ENCODE measurements at places on chromosomes 16 and 17.

DNA sequence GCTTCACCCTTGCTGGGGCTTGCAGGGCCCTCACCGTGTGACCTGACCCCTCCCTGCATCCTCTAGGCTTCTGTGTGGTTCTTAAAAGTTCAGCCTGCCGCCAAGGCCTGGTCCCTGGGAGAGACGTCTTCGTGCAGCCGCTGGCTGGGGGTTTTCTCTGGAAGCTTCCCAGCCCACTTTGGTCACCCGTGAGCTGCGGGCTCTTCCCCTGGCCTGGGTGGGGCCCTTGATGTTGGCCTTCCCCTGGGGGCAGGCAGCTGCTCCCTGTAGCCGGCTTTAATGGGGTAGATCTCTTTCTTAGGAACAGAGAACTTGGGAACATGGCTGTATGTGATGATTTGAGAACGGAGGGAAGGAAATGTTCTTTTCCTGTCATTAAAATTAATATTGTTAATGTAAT lies 32.7 kb downstream of the ZNF750 start:
- DNase-seq, result no peak

GRCh38 chr17:14297161-14297851 lies 3.6 kb upstream of the HS3ST3B1 start:
- DNase-seq, result peak; percentile 8

- no peak for DNase-seq
Measured at GRCh38 chr17:14760212-14760611, 459.3 kb downstream of the HS3ST3B1 start.

DNA sequence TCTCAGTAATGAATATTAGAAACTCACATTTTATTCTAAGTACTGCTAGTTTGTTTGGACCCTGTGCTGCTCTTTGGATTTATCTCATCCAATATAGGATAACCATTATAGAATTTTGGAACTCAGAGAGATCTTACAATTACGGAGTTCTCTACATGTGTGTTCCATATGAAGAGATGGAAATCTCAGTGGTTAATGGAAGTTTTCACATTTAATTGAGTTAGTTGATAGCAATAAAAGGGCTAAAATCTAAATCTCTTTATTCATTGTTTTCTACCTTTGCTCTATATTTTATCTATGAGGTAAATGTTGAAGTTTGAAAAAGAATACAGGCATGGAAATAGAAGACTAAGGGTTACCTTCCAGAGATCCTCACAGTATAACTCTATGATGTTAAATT lies 558.0 kb upstream of the KIF2B start:
- no peak for DNase-seq

- no peak for DNase-seq
Measured at GRCh38 chr17:40697297-40697696, 6.3 kb downstream of the KRT24 start.

DNA sequence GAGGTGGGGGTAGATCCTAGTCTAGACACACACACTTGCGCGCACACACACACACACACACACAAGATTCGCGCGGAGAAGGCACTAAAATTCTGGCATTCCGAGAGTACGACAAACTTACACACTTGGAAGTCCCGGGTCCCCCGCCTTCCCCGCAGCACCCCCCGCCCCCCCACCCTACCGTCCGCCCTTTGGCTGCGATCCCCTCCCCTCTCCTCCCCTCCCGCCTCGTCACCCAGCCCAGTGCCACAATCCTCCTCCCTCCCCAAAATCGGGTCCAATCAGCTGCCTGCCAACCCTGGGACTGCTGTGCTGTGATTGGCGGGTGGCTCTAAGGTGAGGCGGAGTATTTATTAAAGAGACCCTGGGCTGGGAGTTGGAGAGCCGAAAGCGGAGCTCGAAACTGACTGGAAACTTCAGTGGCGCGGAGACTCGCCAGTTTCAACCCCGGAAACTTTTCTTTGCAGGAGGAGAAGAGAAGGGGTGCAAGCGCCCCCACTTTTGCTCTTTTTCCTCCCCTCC lies at the start of gene SOX9:
SOX9 (plus strand) TSS at position 379 of the 522 bp plus-strand sequence. CDS start 372 bp downstream, outside the sequence.
- DNase-seq, result no peak

DNA sequence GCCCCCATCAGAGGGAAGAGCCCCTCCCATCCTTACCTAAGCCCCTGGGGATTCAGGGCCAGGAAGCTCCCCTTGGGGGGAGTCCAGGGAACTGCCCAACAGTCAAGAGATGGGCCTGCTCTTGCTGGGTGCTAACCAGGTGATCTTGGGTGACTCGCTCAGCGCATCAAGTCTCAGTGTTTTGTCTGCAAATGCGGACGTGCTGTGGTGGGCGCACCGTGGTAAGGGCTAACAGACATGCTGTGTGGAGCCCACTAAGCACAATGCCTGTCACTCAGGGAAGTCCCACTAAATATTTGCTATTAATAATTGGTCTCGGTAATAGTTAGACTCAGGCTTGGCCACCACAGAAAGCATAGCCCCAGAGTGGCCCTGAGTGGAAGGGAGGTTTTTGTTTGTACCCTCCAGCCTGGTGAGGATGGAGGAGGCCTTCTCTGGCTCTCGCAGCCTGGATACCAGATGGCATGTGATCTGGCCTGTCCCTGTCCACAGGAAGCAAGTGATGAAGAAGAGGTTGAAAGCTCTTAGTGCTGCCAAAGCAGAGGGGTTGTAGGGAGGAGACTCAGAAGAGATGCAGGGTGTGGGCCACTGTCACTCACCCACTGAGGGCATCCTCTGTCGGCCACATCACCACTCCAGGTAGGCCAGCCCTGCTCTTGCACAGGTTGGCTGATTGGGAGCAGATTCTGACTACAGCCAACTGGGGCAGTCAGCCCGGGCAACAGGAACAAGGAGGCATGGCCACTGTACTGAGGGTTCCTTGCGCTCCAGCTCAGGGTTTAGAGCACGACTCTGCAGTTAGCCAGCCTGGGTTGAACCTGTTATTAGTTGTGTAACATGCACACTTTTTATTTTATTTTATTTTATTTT lies 69.8 kb upstream of the KSR1 start:
- no peak for DNase-seq

DNA sequence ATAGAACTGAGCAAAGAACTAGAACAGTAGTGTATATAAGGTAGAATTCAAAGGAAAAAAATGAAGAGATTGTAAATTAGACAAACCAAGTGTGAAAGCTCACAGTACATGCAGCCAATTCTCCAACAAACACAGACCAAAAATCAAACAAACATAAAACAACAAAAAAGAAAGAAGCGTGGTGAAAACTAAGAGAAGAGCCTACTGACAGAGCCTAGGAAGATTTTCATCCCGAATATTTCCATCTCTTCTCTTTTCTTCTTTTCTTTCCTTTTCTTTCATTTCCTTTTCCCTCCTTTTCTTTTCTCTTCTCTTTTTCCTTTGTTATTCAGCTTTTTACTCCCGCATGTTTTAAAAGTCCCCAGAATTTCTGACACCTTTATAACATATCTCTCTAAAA lies 1103.6 kb downstream of the CDH8 start:
- no peak for DNase-seq

- no peak for DNase-seq
Measured at GRCh38 chr16:63684149-63685101, 1437.4 kb downstream of the CDH11 start.

GRCh38 chr16:46739934-46740333 lies 8.2 kb downstream of the MYLK3 start:
- DNase-seq, result no peak

DNA sequence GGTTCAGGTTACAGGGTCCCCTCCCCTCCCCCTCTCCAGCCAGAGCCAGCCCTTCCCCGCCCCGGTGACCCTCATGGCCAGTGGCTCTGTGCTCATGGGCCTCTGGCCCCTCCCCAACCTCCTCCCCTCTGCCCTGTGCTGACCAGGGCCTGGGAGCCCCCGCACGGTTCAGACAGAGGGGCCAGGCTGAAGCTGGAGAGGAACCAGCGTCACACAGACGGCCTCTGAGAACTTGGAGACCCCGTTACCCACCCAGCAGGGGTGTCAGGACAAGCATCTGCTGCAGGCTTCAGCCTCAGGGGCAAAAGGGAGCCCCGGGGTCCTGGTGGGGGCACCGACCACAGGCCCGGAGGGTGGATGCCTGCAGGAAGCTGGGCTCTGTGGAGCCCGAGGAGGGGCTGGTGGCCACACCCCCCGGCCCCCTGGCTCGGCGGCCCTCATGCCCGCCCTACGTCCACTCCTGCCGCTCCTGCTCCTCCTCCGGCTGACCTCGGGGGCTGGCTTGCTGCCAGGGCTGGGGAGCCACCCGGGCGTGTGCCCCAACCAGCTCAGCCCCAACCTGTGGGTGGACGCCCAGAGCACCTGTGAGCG lies at the start of gene WFIKKN1:
WFIKKN1 (plus strand) TSS at position 171 of the 591 bp plus-strand sequence; CDS start at position 440, 269 bp downstream.
- DNase-seq, result no peak

DNA sequence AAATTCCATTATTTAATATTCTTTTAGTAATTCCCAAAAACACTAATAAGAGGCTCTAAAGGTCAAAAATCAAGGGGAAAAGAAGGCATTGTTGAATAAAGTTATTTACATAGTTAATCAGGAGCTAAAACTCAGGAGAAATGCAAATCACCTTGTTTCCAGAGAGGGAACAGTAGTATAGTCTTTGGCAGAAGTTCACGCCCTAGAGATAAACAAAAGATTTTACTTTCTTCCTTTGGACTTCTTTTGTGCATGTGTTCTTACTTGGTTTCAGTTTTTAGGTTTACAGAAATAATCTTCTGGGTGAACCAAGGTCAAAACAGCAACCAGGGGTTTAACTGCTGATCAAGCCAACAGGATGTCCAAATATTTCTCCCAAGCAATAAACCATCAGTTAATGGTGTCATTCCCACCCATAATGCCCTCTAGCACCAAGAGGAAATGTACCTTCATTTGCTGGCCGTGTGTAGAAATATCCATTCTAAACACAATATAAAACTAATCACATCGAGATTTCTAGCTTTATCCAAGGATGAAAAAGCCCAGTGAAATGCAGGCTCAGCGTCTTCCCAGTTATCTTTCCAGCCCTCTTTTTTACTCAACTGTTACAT lies 518.8 kb upstream of the SOX9 start:
- DNase-seq, result no peak

DNA sequence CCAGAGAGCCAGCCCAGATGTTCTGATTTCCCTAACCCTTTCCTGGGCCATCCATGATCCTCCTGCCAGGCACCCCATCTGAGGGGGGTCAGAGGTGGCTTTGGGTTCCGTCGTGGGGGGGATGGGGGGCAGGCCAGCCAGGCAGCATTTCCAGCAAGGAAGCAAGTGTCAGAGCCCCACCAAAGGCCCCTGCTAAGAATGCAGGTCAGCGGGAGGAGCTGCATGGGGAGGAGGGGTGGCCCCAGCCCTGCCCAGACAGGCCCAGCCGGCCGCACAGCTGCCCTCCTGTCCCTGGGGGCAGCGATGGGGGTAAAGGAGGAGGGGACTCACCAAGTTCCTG lies 2.3 kb upstream of the SCRN2 start:
- DNase-seq, result no peak

GRCh38 chr17:40607641-40608040 lies 40.0 kb downstream of the SMARCE1 start:
- DNase-seq, result no peak

DNA sequence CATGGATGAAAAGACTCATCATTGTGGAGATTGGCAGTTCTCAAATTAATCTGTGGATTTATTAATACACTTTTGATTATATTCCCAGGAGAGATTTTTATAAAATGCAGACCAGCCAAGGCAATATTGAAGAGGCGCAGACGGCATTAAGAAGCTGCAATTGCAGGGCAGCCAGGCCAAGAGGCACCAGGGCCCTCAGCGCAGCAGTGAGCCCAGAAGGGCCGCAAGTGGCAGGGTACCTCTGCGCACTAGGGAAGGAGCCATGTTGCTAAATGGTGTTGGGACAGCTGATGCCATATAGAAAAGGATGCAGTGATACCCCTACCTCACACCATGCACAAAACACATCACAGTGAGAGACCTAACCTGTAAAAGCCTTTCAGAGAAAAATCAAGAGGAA lies 36.6 kb upstream of the CHMP6 start:
- DNase-seq, result no peak

GRCh38 chr17:54259476-54259875 lies 436.7 kb downstream of the KIF2B start:
- no peak for DNase-seq

DNA sequence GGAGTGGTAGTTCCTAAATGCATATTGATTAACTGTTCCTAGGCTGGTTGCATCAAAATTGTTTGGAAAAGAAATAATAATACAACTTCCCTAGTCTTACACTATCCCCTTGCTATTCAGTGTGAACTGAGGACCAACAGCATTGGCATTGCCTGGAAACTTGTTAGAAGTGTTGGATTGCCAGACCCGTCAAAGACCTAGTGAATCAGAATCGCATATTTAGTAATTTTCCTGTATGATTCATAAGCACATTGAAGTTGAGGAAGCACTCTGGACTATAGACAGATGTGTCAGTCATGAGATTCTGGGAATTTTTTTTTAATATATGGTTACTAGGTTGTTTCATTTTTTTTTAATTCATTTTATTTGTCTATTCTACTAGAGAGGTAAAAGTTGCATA lies 34.7 kb upstream of the KCNJ16 start:
- no peak for DNase-seq

GRCh38 chr17:80352216-80352895 lies 62.6 kb upstream of the ENDOV start:
- DNase-seq, result no peak
